Omental fat pad (tissue), 4 donors: ENCODE measurements at places on chromosomes 3 and 15.
A peak's percentile ranks its signal among the peaks of the same experiment; 100 is the strongest.

GRCh38 chr3:55091381-55092225 is 163.7 kb upstream of the LRTM1 start:
- no peak for DNase-seq

- no peak for DNase-seq
These were observed 51.7 kb downstream of the SEMA5B start for GRCh38 chr3:122975924-122976293.

- no peak for DNase-seq
These were observed 78.5 kb downstream of the CHCHD6 start for GRCh38 chr3:126782536-126782935.

- no peak for DNase-seq
These were observed 78.2 kb upstream of the TRPM1 start for GRCh38 chr15:31179693-31180092.

GRCh38 chr3:109050591-109051167 is 67.3 kb downstream of the MORC1 start:
- DNase-seq, result no peak

DNA sequence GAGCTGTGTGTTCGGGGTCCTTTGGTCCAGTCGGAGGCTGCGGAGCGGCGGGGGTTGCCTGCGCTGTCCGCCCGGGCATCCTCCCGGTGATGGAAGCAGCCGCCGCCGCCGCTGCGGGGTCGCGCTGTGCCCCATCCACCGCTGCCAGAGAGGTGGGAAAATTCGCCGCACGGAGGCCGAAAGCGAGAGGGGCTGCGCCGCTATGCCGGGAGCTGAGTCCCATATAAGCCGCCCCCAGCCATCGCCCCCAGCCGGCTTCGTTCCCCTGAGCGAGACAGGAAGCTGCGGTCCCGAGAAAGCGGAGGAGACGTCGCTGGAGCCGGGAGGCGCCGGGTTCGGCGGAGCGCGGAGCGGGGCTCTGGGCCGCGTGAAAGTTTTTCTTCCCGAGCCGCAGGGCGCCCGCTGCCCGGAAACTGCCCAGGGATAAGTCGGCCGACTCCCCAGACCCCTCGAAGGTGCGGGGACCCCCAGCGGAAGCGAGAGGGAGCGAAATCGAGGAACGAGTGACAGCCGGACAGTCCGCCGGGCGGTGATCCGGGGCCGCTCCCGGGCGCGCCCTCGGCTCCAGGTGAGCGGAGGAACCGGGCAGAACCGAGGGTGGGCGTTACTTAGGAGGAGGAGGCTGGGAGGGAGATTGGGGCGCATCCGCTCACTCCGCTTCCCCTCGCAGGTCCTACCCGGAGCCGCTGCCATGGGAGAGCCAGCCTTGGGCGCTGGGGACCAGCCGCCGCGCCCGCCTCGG is 574 bp downstream of the CHST2 start:
- DNase-seq, result no peak

GRCh38 chr3:182567700-182568099 is 225.6 kb upstream of the ATP11B start:
- no peak for DNase-seq

- peak; percentile 71 for DNase-seq
These were observed at the start of gene C3orf62 for GRCh38 chr3:49276475-49277382. C3orf62 (minus strand) TSS chr3:49277232; CDS start chr3:49276872, 360 bp downstream.

GRCh38 chr3:78497021-78497420 is 1270.8 kb downstream of the ROBO1 start:
- no peak for DNase-seq

GRCh38 chr3:49462222-49462621 is 7.8 kb upstream of the DAG1 start:
- no peak for DNase-seq

- no peak for DNase-seq
These were observed 32.9 kb downstream of the ZBTB11 start for GRCh38 chr3:101643861-101644613.

DNA sequence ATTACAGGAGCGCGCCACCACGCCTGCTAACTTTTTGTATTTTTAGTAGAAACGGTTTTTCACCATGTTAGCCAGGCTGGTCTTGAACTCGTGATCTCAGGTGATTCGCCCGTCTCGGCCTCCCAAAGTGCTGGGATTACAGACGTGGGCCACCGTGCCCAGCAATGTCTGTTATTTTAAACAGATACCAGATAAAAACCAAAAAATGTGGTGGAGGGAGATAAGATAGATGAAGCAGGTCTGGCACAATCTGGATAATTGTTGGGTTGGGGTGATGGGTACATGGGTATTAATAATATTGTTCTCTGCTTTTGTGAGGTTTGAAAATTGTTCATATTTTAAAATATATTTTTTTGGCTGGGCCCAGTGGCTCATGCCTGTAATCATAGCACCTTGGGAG is 4.7 kb downstream of the RNF111 start:
- no peak for DNase-seq

- DNase-seq, result no peak
These were observed 2.6 kb upstream of the FLNB start for GRCh38 chr3:58005669-58006068.

DNA sequence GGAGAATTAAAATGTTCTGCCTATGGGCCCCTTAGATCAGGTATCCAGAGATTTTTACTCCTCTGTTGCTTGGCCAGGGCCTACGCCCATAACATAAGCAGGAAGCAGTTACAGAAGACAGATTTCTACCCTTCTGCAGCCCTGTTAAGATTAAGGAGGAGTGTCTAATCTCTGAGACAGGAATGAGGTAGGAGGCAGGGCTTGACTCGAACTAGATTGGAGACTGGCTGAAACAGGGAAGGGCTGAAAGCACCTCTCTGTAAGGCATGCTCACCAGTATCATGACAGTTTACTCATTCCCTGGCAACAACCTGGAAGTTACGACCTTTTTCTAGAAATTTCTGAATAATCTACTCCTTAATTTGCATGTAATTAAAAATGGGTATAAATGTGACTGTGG is 16.7 kb downstream of the PLA2G4D start:
- no peak for DNase-seq

GRCh38 chr15:59174835-59175831 is 31.5 kb upstream of the LDHAL6B start:
- DNase-seq, result no peak

- no peak for DNase-seq
These were observed 82.3 kb downstream of the FBLN2 start for GRCh38 chr3:13631256-13631655.

GRCh38 chr3:190586631-190587011 is 72.7 kb downstream of the IL1RAP start:
- no peak for DNase-seq

DNA sequence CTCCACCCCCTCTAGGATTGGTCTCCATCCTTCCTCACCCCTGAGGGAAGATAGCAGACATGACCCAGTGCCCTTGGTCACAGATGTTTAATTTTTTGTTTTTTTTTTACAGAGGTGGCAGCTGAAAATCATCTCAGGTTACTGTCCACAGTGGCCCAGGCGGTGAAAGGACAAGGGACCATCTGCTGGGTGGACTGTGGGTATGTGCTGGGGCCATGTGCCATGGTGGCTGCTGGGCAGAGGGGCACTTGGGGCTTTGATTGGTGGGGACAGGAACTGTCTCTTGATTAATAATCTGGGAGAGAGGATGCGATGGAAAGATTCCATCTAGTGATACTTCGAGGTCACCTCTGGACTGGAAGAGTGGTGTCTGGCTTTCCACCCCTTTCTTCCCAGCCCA is 25.4 kb downstream of the PDIA5 start:
- DNase-seq, result no peak

DNA sequence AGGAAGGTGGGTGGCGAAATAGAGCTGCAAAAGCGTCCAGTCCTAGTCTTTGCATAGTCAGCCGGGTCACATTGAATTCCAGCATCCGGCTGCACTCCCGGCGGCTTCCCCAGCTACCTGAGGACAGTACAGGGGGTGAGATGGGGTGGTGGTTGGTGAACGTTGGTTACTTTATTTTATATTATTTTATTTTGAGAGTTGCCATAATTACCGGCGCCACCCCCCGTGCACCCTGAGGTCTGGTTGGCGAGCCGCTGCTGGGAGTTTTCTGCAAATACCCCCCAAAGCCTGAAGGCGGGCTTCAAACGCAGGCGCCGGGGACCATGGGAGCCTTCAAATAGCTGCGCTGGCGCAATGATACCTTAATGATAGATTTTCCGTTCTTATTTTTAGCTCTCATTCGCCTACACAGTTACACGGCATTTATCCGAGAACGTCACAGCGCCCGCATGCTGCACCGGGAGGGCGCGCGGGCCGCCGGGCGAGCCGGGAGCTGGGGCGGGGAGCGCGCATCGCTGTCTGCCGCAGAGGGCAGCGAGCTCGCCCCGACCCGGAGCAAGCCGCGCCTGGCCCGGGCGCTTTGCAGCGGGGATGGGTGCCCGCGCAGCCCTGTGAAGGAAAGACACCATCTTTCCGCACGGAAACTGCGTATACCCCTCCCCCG is 756 bp upstream of the RASGRF1 start:
- no peak for DNase-seq

DNA sequence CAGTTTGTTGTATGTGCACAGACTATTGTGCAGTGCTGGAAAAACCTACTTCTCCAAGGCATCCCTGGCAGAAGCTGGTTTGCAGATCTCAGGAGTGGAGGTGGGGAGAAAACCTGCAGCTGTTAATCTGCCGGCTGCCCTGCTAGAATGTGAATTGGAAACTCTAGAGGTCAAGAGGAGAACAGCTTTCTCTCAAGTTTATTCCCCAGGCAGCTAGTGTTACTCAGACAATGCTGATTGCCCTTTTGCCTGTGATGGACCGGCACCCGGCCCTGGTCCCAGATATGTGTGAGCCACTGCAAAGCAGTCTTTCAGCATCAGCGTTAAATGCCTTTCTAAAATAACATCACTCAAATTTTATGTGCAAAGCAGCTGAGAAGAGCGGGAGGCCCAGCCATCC is 129.7 kb upstream of the TPM1 start:
- DNase-seq, result no peak

- DNase-seq, result no peak
These were observed 22.7 kb upstream of the TMEM41A start for GRCh38 chr3:185521349-185522138.

DNA sequence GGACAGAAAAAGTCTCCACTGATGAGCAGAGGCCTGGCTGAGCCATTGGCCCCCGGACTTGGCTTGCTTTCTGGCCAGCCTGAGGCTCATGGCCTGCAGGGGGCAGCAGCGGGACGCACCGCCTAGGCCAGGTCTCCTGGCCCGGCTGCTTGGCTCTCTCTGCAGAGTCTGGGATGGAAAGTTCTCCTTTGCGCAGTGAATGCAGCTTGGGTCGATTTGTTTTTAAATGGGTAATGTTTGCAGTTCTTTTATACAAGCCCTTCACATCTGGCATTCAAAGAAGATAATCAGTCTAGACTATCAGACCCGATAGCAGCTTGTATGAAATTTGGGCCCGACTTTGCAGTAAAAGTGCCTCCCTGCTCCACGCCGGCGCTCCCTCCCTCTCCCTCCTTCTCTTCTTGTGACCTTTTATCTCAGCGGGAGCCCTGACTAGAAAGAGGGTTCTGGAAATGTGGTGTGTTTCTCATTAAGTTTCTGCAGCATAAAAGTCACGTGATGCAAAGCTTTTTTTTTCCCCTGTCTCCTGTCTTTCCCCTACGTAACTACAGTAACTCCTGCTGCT is 59.9 kb downstream of the ZNF621 start:
- DNase-seq, result peak; percentile 82

DNA sequence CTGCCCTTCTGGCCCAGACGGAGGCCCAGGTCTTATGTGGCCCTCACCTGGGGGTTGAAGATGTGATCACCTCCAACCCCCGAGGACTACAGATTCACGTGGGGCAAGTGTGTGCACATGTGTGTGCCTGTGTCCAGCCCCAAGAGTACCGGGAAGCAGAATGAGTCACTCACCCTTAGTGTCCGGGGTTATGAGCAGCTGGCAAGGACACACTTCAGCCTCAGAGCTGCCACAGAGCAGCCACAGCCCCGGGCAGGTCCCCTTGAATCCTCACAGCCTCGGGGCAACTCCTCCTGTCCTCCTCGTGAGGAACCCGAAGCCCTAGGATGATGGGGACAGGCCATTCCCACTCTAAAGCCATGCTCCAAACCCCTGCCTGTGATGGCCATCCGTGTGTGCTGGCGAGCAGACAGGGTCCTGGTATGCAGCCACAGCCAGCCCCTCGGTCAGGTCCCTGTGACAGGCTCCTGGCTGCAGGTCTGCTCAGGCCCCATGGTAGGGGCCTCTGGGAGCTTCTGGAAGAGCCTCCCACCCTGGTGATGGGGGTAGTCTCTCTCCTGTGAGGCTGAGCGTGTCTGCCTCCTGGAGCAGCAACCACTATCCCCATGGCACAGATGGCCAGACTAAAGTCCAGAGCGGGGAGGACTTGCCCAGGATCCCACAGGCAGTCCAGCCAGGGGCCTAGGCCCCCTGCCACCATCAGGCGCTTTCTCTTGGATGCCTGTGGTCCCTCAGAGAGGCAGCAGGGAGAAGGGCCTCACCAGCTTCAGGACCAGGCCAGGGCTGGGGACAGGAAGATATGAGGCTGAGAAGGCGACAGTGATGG is 852 bp downstream of the STAB1 start:
- no peak for DNase-seq

DNA sequence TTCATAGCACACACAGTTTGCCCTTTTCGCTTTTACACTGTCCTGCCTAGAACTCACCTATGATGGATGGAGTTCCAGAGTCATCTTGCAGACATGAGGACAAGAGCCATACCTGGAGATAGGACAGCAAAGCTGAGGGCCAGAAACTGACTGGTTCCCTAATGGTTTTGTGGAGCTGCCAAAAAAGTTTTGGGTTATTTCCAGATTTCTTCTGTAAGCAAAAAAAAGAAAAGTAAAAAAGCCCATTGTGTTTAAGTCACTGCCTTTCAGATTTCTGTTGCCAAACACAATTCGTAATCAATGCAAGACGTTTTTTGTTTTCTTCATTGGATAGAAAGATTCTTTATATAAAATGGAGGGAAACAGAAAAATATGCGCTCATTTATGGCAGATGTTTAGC is 42.4 kb upstream of the KY start:
- no peak for DNase-seq

GRCh38 chr3:45603226-45603625 is 8.7 kb downstream of the LIMD1 start:
- DNase-seq, result no peak

DNA sequence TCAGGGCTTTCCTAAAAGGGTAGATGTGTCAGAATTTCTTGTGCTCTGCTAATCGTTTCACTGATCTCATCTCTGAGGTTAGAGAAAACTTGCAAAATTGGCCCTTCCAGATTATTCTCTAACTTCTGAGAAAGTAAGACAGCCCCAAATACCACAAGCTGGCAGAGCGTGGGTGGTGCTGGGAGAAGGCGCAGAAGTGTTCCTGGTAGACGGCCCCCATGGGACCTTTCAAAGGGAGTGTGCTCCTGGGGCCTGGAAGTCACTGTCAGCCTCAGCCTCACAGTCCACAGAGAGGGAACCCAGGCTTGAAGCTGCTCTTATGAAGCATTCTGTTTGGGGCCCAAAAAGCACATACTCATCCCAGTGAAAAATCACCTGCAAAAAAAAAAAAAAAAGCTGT is 86.5 kb upstream of the PFN2 start:
- no peak for DNase-seq

DNA sequence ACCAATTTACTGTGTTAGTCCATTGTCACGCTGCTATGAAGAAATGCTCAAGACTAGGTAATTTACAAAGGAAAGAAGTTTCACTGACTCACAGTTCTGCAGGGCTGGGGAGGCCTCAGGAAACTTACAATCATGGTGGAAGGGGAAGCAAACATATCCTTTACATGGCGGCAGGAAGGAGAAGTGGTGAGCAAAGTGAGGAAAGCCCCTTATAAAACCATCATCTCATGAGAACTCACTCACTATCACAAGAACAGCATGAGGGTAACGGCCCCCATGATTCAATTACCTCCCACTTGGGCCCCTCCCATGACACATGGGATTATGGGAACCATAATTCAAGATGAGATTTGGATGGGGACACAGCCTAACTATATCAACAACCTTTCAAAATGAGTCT is 20.2 kb downstream of the USF3 start:
- DNase-seq, result no peak
